Esophagus squamous epithelium (tissue), 5 donors: ENCODE measurements at places on chromosomes 1 and 21.
A peak's percentile ranks its signal among the peaks of the same experiment; 100 is the strongest.

- H3K36me3 ChIP-seq, result peaks cover 16% of the 10 kb centered on the region
- peaks cover 25% of the 10 kb centered on the region for H3K4me1 ChIP-seq
- H3K27me3 ChIP-seq, result no peaks in the 10 kb centered on the region
Measured at GRCh38 chr1:45348020-45348419, 7.8 kb upstream of the MUTYH start.

DNA sequence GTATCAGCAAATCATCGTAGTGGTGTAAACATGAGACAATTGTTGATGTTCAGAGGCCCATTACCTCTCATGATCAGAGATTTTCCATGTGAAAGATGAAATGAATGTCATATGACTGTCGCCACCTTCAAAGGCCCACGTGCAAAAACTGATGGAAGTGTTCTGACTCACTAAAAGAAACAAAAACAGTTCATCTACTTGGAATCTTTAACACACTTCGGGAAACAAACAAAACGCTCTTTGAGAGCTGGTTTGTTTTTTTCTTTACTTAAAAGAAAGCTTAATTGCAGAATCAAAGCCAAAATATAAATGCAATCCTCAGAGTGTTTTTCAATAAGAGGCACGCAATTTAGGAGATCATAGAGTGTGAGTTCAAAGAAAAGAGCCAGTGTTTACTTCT lies 100.8 kb downstream of the PLPPR4 start:
- H3K27me3 ChIP-seq, result no peaks in the 10 kb centered on the region
- DNase-seq, result no peak
- H3K4me1 ChIP-seq, result no peaks in the 10 kb centered on the region
- no peaks in the 10 kb centered on the region for H3K36me3 ChIP-seq
- no peak overlapping the region for H3K27ac ChIP-seq

DNA sequence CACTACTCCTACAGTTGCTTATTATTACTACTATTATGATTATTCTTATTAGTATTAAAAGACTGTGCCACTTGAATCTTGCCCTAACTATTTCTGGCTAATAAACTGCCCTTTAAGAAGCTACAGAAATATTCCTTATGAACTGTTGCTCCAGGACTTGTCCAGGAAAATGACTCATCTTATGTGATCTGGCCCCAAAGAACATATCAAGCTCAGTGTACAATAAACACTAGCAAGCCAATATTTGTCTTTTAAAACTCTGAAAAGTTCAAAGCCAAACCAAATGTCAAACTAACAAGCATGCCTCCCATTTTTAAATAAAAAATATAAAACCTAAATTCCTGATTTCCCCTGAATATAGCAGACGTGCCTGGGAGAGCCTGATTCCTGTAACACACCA lies 88.7 kb upstream of the SIM2 start:
- H3K27me3 ChIP-seq, result no peaks in the 10 kb centered on the region
- H3K36me3 ChIP-seq, result no peaks in the 10 kb centered on the region
- no peak overlapping the region for H3K4me3 ChIP-seq
- H3K27ac ChIP-seq, result no peak overlapping the region
- peaks cover 14% of the 10 kb centered on the region for H3K4me1 ChIP-seq

DNA sequence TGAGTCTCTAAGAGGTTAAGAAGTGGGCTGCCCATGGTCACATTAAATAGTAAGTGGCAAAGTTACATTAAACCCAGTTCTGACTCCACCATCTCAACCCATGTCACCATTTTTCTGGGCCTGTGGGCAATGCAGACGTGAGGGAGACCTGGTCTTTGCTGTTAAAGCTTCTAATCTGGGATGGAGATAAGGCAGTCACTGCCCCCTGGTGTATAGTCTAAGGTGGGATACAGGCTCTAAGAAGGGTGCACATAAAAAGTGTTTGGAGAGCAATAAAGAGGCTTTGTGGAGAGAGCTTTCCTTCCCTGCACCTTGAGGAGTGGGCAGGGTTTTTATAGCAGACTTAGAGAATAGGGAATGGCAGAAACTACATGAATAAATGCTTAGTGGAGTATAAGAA lies 141.3 kb downstream of the ROR1 start:
- no peaks in the 10 kb centered on the region for H3K36me3 ChIP-seq
- DNase-seq, result no peak
- no peak overlapping the region for H3K27ac ChIP-seq
- no peak overlapping the region for H3K4me3 ChIP-seq
- no peaks in the 10 kb centered on the region for H3K4me1 ChIP-seq
- no peaks in the 10 kb centered on the region for H3K27me3 ChIP-seq

DNA sequence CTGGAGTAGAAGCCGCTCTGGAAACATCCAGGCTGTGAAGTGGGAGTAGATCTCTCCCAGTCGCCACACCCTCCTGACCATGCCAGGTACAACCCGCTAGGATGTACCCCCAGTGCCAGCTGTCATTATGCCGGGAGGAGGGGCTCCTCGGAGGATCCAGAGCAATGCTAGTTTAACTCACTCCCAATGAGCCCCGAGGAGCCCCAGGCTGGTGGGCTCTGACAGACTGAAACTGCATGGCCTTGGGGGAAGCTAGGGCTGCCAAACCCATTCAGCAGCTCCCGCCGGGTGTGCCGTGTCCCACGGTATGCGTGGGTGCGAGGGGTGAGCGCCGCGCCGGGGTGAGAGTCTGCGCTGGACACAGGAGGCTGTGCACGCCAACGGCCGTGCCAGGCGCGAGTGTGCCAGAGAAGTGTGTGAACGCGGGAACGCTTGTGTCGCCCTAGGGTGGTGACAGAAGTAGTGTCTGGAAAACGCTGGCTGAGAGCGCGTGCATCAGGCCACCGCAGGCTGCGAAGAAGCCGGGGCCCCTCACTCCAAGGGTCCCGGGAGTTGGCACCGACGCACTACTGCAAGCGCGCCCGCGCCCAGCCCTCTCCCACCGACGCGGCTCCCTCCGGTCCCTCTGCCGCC lies 177.1 kb upstream of the EDN2 start:
- no peaks in the 10 kb centered on the region for H3K27me3 ChIP-seq
- H3K36me3 ChIP-seq, result no peaks in the 10 kb centered on the region
- peak overlapping the region; percentile 77 for H3K27ac ChIP-seq
- no peak for DNase-seq

DNA sequence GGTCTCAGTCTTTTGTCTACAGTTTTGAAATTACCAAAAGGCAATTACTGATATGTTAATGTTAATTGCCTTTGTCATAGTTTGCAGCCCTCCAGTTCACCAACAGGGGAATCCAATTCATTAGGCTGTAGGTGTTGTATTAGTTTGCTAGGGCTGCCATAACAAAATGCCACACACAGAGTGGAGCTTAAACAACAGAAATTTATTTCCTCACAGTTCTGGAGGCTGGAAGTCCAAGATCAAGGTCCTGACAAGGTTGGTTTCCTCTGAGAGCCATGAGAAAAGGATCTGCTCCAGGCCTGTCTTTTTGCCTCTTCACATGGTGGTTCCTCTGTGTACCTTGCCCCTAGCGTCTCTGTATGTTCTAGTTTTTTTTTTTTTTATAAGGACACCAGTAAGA lies 1.3 kb downstream of the RTCA start:
- H3K27ac ChIP-seq, result no peak overlapping the region
- no peaks in the 10 kb centered on the region for H3K27me3 ChIP-seq
- H3K36me3 ChIP-seq, result no peaks in the 10 kb centered on the region
- H3K4me1 ChIP-seq, result peaks cover 6% of the 10 kb centered on the region
- H3K4me3 ChIP-seq, result peak overlapping the region; percentile 91

DNA sequence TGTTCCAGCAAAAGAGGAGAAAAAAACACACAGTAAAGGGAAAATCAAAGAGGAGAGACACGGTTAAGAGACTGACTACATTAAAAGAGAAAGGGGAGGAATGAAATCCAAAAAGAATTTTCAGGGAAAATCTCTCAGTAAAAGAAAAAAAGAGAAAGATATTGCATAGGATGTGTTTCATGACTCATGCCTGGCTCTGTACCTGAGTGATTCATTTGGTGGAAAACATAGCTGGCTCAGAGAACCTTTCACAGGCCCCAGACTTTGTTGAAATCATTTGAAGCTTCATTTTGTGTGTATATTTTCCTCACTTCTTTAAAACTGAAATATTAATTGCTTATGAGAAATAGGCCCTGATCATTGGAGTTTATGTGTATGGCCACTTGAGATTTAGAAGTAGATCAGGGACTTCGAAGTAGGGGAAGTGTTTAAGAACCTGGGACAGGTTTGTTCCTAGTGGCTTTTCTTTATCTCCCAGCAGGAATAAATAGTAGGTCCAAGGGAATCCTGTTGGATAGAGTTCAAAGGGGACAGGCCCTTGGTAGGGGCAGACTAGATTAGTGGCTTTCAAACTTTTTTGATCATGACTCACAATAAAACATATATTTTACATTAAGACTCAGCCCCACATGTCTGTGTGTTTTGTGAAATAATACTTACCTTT lies 239.1 kb upstream of the SGIP1 start:
- H3K4me1 ChIP-seq, result peaks cover 14% of the 10 kb centered on the region
- H3K27me3 ChIP-seq, result no peaks in the 10 kb centered on the region
- no peak for DNase-seq
- no peak overlapping the region for H3K4me3 ChIP-seq
- H3K36me3 ChIP-seq, result no peaks in the 10 kb centered on the region

DNA sequence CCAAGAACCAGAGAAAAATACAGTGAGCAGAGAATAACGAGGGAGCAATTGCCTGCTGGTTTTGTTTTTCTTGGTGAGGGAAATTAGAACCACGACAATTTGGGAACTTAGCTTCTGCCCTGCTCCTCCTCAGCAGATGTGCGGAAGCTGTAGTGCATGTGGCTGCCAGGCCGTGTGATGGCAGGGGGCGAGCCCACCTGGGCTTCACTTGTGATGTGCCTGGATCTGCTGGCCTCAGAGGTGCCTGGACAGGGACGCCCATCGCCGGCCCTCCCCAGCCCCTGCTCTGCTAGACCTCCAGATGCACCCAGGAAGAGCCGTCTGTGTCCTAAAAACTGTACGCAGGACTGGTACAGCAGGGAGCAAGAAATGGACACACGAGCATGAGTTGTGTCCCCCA lies 28.5 kb upstream of the C1orf174 start:
- no peak overlapping the region for H3K27ac ChIP-seq
- H3K4me3 ChIP-seq, result no peak overlapping the region
- H3K4me1 ChIP-seq, result no peaks in the 10 kb centered on the region
- no peaks in the 10 kb centered on the region for H3K36me3 ChIP-seq

- DNase-seq, result no peak
- H3K4me3 ChIP-seq, result no peak overlapping the region
- peaks cover 14% of the 10 kb centered on the region for H3K4me1 ChIP-seq
- H3K36me3 ChIP-seq, result peaks cover 79% of the 10 kb centered on the region
- no peaks in the 10 kb centered on the region for H3K27me3 ChIP-seq
- H3K27ac ChIP-seq, result no peak overlapping the region
Measured at GRCh38 chr1:183110326-183110880, 75.7 kb upstream of the LAMC2 start.

DNA sequence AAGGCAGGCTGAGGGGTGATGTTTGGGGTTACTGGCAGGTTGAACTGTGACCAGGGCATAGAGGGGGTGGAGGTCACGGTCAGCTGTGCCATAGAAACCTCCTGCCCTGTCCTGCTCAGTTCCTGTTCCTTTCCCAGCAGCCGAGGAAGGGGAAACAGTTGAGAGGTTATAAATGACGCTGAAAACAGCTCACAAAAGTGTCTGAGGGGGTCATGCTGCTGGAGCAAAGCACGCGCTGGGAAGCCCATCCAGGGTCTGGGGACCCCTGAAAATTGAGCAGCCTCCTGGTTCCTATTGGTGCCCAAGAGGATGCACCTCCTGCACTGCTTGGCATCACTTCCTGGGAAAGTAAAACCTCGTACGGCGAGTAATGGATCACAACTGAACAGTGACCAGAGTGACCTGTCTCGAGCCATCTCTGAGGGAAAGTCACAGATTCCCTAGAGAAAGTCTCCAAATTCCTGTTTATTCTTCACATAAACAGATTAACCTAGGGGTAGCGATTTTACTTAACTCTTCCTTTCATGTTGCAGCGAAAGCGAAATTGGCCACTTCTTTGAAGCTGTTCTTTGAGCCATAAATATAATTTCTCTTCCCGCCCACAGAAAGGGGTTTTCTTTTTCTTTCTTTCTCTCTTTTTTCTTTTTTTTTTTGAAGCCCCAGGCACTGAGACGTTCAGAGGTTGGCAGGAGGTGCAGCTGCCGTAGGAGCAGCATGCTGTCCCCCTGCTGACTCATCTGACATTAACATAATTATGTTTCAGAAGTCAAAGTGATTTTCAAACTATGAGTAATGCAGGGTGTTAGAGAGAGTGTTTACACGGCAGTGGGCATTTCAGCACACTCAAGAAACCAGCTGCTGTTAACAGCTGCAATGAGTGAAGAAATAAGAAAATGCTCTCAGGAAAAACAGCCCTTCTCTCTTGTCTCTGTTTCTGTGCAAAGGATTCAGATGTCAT lies 41.8 kb upstream of the ATF3 start:
- no peaks in the 10 kb centered on the region for H3K27me3 ChIP-seq
- H3K4me1 ChIP-seq, result no peaks in the 10 kb centered on the region
- H3K36me3 ChIP-seq, result no peaks in the 10 kb centered on the region
- H3K27ac ChIP-seq, result peak overlapping the region; percentile 67

DNA sequence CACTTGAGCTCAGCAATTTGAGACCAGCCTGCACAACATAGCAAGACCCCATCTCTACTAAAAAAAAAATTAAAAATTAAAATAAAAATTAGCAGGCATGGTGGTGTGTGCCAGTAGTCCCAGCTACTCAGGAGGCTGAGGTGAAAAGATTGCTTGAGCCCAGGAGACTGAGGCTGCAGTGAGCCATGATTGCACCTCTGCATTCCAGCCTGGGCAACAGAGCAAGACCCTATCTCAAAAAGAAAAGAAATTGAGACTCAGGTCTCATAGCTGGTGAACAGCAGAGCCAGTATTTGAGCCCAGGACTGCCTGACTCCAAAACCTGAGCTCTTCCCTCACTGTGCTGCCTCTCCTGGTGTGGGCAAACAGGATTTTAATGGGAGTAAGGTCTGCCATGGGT lies 28.4 kb upstream of the RCAN3 start:
- H3K27ac ChIP-seq, result no peak overlapping the region
- no peaks in the 10 kb centered on the region for H3K4me1 ChIP-seq
- no peak overlapping the region for H3K4me3 ChIP-seq
